ENCODE measurements at places on chromosomes 13 and 19. TPM values are rescaled to one million over a fixed set of nuclear protein-coding genes. Genes with fewer than 3 reads are reported as not detected.

DNA sequence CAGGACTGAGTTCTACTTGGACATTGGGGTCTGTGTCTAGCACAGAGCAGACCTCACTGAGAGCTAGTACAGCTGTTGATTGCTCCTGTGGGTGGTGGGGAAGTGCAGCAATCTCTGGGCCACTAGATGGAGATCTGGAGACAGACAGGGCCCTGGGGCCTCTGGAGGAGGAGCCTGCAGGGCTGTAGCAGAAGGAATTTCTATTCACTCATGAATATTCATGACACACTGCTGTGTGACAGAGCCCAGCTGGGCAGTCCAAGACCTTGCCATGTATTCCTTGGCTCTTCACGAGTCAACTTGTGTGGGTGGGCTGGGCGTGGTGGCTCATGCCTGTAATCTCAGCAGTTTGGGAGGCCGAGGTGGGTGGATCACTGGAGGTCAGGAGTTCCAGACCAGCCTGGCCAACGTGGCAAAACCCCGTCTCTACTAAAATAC lies 37.5 kb downstream of the SUGP2 start:
- DNase-seq: no peak

DNA sequence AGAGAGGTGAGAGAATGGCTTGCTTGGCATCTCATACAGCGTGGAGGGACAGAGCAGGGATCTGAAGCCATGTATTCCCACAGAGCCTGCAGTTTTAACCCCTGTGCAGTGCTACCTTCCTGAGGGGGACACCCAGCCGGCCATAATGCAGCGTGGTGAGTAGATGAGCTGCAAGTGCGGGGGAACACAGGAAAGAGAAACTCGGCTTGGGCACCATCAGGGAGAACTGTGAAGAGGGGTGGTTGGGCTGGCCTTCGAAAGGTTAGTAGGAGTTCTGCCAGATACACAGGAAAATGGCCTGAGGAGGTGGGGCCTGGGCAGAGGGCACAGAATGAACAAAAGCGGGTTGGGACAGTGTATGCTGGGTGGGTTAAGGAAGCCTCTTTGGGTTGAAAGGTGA lies 88.3 kb downstream of the SIPA1L3 start:
- DNase-seq: no peak

- no peak for DNase-seq
These were observed 34.7 kb downstream of the TSSK6 start for GRCh38 chr19:19480688-19481087.

GRCh38 chr19:17671906-17672305 lies 16.2 kb downstream of the UNC13A start:
- DNase-seq: no peak

- DNase-seq: peak; percentile 97
These were observed 6.2 kb upstream of the SHKBP1 start for GRCh38 chr19:40570313-40571004.

- no peak for DNase-seq
These were observed 11.4 kb downstream of the ELF1 start for GRCh38 chr13:41007744-41008128.

DNA sequence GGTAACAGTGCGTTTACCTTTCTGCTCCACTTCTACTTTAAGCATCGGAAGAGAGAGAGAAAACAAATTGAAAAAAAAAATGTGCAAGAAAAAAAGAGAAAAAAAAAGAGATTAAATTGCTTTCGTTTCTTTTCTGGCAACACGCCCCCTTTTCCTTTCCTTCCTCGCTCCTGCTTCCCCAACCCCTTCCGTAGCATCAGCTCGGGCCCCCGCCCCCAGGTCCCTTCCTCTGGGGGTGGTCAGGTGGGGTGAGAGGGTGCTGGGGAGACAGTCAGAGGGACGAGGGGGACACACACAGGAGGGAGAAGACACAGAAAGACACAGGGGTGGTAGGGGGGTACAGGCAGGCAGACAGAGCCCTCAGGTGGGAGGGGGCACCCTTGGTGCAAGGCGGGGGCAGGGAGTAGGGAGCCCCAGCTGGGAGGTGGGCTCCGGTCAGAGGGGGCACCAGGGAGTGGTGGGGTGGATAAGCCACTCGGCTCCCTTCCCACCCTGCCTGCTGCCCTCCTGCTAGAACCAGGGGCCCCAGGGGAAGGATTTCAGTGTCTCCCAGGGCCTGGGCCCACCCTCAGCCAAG lies 30.7 kb upstream of the ASF1B start:
- no peak for DNase-seq

DNA sequence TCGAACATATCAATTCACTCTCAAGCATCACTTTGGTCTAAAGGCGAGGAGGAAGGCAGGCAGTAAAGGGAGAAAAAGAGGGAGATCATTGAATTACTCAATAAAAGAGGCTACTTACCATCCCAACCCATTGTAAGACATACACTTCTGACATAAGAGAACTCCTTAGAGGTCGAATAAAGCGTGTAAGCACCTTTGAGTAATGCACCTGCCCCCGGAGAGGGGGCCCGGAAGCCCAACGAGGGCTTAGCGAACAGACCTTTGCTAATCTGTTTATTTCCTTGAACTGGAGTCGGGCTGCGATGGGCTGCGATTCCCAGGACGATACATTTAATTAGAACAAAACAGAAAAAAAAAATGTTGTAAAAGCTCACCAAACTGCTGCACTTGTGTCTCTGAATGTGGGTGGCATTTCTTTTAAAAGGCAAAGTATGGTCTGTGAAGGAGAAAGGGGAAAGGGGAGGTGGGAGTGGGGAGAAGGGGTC lies 3.0 kb downstream of the ZC3H4 start:
- DNase-seq: no peak

DNA sequence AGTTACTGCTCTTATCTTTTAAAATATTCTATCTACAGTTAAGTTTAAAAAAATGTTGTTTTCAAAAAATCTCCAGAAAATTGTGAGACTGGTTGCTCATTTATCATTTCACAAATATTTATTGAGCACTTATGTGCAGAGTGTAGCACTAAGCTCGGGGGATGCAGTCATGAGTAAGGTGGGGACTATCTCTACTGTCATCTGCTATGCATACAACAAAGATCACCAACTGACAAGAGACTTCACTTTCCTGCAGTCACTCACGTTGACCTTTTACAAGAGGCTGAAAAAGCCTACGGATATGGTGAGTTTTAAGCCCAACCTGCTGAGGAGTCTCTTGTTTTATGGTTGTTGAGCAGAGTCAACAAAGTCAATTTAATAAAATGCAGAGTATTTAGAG lies 392.5 kb downstream of the KLF12 start:
- DNase-seq: no peak

GRCh38 chr13:31042481-31043165 lies 110.2 kb downstream of the TEX26 start:
- no peak for DNase-seq

DNA sequence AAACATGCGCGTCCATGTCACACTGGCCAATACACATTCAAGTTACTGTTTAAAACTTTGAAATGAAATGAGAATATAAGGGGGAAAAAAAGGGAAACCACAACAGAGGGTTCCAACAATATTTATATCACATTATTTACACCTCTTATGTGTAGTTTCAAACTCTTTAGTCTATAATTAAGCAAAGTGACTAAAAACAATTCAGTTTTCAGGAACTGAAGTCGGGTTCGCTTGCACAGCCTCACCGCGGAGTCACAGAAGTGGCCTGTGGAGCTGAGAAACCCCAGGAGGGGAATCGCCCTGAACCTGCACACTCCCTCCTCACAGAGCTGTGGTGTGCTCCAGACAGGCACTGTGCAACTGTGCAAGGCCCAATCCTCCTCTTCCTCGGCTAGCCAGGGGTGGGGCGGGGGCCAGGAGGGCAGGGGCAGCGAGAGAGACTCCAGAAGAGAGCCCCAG lies 75.9 kb downstream of the STK24 start:
- DNase-seq: no peak

- DNase-seq: no peak
These were observed 200.6 kb downstream of the LHFPL6 start for GRCh38 chr13:39402221-39402970.

DNA sequence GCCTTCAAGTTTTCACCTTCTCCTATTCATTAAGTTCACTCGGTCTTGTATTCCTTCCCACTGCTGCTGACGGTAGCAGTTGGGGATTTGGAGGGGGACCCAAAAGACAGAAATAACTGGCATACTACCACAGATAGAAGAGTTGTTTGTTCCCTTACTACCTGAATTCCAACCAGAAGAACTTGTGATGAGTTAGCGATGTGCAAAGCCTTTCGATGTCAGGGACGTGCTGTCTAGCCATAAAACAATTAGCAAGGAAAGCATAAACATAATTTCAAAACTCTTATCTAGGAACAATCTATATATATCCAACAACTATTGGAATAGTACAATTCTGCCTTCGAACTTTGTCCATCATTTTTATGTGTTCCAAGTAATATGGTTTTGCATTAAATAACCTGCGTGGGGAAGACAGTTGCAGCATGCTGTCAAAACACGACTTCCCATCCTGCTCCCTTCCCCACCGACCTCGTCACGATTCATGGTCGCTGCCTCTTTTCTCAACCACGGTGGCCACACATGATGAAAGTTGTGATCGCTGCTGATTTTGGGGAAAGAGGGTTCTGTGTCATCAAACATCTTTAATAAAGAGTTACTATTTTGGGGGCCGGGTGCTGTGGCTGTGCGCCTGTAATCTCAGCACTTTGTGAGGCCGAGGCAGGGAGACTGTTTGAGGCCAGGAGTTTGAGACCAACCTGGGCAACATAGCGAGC lies 3.8 kb upstream of the SLC7A9 start:
- no peak for DNase-seq

- DNase-seq: peak; percentile 80
These were observed 195.6 kb downstream of the GGACT start for GRCh38 chr13:100392709-100393630.

DNA sequence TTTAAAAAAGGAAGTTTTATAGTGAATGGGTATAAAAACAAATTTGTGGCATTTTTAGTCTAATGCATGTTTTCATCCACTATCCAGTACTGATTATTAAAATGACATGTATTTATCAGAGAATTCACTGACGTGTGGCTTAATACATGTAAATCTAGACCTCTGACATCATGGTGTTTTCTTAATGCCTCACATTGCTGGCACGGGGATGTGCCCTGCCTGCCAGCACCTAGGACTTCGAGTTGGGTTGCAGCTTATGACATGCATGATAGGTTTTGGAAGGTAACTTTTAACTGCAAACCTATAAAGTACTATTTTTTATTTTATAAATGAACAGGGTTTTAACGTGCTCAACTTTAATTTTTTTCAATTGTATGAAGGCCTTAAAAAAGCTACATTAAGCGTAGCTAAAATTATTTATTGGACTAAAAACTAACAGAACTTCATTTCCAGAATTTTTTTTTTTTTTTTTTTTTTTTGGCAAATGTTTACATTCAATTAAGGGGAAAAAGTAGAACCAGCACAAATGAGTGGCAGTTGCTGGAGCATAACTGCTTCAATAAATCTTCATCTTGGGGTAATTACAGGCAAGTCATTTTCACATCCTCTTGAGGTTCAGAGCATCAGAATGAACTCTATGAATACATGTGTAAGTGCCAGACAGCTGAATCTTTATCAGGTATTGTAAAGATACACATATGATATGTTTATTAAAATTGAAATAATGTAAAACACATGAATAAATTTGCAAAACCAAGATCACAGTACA lies 16.3 kb downstream of the METTL21C start:
- no peak for DNase-seq

GRCh38 chr13:43846496-43847158 lies 32.9 kb downstream of the CCDC122 start:
- DNase-seq: no peak

DNA sequence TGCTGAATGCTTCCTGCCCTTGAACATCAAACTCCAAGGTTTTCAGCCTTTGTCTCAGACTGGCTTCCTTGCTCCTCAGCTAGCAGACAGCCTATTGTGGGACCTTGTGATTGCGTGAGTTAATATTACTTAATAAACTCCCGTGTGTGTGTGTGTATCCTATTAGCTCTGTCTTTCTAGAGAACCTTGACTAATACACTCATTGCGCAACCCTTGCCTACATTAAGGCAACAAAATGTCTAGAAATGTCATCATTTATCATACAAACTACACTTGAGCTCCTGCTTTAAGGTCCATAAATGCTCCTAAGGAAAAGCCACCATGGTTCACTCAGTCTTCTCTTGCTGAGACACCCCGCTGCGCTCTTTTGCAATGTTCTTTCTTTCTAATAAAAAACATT lies 2861.0 kb downstream of the PCDH9 start:
- no peak for DNase-seq

- DNase-seq: no peak
These were observed 37.4 kb upstream of the MTIF3 start for GRCh38 chr13:27487776-27488175.

DNA sequence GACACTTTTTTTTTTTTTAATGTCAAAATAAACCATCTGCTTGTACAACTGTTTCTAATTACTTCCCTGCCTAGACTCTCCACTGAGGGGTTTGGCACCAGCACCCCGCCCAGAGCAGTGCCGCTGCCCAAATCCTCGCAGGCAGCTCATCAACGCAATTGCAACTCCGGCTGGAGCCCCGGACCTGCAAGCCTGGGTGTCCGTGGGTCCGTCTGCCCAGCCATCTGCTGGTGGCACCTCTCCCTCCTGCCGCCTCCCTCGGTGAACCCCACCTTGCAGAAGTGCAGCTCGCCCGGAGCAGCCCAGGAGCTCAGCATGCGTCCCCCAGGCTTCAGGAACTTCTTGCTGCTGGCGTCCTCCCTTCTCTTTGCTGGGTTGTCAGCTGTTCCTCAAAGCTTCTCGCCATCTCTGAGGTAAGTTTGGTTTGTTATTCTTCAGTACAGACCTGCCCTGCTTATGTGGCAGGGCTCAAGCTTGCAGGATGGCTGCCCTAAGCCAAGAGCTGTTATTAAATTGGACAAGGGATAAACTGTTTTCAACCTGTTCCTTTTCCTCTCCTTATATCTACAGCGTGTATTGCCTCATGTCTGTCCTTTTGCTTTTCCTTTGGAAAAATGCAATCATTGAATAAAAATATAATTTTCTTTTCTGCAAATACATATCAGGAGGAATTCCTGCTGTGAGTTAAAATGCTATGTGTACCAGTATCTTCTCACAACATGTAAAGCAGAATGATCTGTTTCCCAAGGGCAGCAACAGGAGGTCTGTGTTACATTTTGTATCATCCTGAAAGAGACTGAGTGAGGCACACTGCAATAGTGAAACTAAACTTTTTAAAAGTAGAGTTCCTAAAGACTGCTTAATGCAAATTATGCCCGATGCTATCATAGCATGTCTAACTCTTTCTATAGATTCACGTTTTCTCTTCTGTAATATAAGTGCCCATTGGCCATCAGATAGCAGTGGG lies at the start of gene ITGBL1:
Gene ITGBL1 (plus strand): TSS at position 157 of the 967 bp plus-strand sequence. CDS start 159 bp downstream, at position 316.
- no peak for DNase-seq

DNA sequence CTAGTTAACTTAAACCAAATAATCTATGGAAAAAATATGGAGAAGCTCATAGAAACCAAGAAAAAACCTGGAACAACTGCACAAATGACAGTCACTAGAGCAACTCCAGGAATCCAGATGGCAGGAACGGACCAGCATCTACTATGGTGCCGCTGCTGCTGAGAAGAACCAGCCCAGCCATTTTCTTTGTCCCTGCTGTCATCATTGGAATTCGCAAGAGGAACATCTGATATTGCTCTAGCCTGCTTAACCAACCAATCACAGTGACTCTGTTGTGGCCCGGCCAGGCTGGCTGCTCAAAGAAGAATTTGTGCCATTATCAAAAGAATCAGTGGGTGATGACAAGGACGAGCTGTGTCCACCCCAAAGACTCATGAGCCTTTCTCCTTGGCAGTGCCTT lies 33.1 kb upstream of the CEBPA start:
- no peak for DNase-seq

Gene SOHLH2
- not detected for total RNA-seq

Gene KIR3DL2
- not detected for total RNA-seq

Gene TNNT1
- total RNA-seq: 1.5 TPM

Gene TRPC4
- total RNA-seq: 1.2 TPM

Gene ZNF223
- total RNA-seq: 1.7 TPM

Gene NOVA2
- total RNA-seq: 6.9 TPM

Gene ZNF99
- total RNA-seq: 0.84 TPM

Gene SBK3
- not detected for total RNA-seq

Gene SBNO2
- 29.5 TPM for total RNA-seq

Gene CLDND2
- not detected for total RNA-seq

Gene ATP4B
- total RNA-seq: not detected

Measured in tibial nerve (tissue), 4 donors.